Tibial nerve (tissue), 4 donors: ENCODE measurements at places on chromosomes 2 and 18. TPM values are rescaled to one million over a fixed set of nuclear protein-coding genes. Genes with fewer than 3 reads are reported as not detected.

The IL18R1 gene
- total RNA-seq = 3.6 TPM

The IL36RN gene
- not detected for total RNA-seq

The SERPINB13 gene
- not detected for total RNA-seq

The SPATA3 gene
- not detected for total RNA-seq

The REG3G gene
- total RNA-seq = not detected

The ERLEC1 gene
- 102 TPM for total RNA-seq

The PPP1R1C gene
- total RNA-seq = 3.9 TPM

The LBX2 gene
- 0.20 TPM for total RNA-seq

The EML4 gene
- 29.8 TPM for total RNA-seq

The TMEM200C gene
- 0.60 TPM for total RNA-seq

The CPLX4 gene
- total RNA-seq = not detected

The DAPL1 gene
- total RNA-seq = not detected

The DYNAP gene
- not detected for total RNA-seq

The RAB6C gene
- total RNA-seq = not detected

The ACOXL gene
- total RNA-seq = not detected

The CDK15 gene
- total RNA-seq = 1.8 TPM

The CXCR4 gene
- total RNA-seq = 21.3 TPM

The FIGN gene
- 12.4 TPM for total RNA-seq

The FBXO36 gene
- 4.2 TPM for total RNA-seq

The NCL gene
- total RNA-seq = 202 TPM

The CDH19 gene
- 305 TPM for total RNA-seq

The SGPP2 gene
- not detected for total RNA-seq

The M1AP gene
- total RNA-seq = not detected

The PAIP2B gene
- 5.7 TPM for total RNA-seq

The PTH2R gene
- total RNA-seq = not detected

The CTNNA2 gene
- total RNA-seq = 3.3 TPM

The RTP5 gene
- total RNA-seq = not detected

The COBLL1 gene
- 190 TPM for total RNA-seq

The UPP2 gene
- total RNA-seq = not detected

The GULP1 gene
- total RNA-seq = 85.8 TPM

The RIF1 gene
- total RNA-seq = 41.4 TPM

The UGT1A4 gene
- not detected for total RNA-seq

The OR6B2 gene
- 5.7 TPM for total RNA-seq

The CLHC1 gene
- 8.2 TPM for total RNA-seq

The NEU2 gene
- not detected for total RNA-seq

The SNED1 gene
- total RNA-seq = 116 TPM

The LAMA1 gene
- 3.0 TPM for total RNA-seq

The MERTK gene
- 26.9 TPM for total RNA-seq

The XIRP2 gene
- total RNA-seq = 0.66 TPM

The TTC31 gene
- total RNA-seq = 14.6 TPM

The HRH4 gene
- not detected for total RNA-seq

The CHRNG gene
- total RNA-seq = not detected

The NUP35 gene
- 27.0 TPM for total RNA-seq

The GREB1L gene
- total RNA-seq = 5.1 TPM

The MC2R gene
- total RNA-seq = not detected

The IKZF2 gene
- total RNA-seq = 12.1 TPM

The HS6ST1 gene
- total RNA-seq = 40.4 TPM

The FAM237A gene
- total RNA-seq = not detected

The RSAD2 gene
- 7.6 TPM for total RNA-seq

The GLI2 gene
- 9.8 TPM for total RNA-seq

The TFCP2L1 gene
- total RNA-seq = 0.20 TPM

The TMEM17 gene
- 3.3 TPM for total RNA-seq

The ANKRD30BL gene
- total RNA-seq = not detected

The DHRS9 gene
- not detected for total RNA-seq

The DUSP28 gene
- total RNA-seq = 4.5 TPM

The TMEM247 gene
- total RNA-seq = not detected

The PROC gene
- not detected for total RNA-seq
